RCC 7860 (cell line): ENCODE measurements at places on chromosomes 11 and 22.

DNA sequence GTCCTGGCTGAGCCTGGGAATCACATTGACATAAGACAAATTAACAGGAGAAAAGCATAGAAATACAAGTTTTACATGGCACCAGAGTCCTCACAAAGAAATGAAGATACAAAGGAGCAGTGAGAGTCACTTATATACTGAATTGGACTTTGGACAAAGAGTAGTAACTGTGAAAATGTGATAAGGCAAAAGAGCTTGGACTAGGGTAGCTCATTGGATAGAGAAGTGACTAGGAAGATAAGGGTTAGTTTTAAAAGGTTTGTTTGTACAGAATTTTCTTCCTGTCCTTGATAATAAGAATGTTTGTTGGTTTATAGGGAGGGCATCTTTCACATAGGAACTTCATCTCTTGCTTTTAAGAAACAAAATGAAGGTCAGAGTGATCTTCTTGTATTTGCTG is 17.9 kb upstream of the NUCB2 start:
- no peak for DNase-seq

DNA sequence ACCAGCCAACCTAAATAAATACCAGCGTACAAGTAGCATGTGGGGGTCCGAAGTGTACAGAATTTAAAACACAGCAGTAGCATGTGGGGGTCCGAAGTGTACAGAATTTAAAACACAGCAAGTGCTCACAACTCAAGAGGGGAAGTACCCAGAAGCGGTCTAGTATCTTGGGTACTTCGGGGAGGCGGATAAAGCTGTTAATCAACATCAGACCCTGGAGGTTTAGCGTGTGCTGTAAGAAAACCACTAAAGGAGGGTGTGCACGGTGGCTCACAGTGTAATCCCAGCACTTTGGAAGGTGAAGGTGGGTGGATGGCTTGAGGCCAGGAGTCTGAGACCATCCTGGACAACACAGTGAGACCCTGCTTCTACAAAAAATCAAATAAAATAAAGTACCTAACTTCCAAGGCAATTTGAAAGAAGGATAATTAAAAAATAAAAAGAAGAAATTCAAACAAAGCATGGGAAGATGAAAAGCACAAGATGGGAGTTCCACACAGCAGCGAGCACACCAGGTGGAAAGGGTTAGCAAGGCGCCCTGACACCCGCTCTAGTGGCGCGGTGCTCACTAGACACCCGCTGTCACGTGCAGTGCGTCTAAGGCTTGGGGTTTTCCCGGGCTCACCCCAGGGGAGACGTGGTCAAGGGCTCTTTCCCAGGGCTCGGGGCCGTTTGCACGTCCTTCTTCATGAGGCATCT is 35.0 kb upstream of the MOB2 start:
- DNase-seq, result no peak

GRCh38 chr11:47495011-47495855 is 46.3 kb upstream of the RAPSN start:
- DNase-seq, result no peak

DNA sequence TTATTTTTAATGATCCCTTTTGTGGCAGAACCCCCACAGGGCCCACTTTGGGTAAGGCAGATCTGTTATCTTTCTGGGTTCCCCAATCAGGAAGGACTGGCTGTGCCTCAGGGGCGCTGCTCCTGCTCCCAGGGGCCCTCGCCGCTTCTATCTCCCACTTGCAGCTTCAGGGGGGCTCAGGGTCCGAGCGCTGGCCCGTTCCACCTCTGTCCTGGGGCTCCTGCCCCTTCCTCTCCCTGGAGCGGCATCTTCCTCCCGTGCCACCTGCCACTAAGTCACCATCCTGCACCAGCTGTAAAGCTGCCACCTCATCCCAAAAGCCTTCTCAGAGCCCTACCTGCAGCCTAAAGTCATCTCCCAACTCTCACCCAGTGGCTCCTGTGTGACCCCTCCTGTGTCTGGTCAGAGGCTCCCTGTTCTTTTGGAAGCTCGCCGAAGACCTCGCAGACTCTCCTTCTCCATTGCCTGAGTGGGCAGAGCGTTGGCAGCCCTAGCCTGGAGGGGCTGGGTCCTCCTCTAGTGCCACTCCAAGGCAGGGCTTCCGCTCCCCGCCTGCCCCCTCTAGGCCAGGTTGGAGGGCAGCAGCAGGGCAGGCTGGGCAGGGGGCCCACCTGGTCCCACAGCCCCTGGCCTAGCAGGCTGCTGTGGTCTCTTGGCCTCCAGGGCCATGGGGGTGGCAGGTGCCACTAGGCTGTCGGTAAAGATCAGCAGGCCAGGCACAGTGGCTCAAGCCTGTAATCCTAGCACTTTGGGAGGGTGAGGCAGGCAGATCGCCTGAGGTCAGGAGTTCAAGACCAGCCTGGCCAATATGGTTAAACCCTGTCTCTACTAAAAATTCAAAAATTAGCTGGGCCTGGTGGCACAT is 106.7 kb downstream of the MORC2 start:
- DNase-seq, result no peak

DNA sequence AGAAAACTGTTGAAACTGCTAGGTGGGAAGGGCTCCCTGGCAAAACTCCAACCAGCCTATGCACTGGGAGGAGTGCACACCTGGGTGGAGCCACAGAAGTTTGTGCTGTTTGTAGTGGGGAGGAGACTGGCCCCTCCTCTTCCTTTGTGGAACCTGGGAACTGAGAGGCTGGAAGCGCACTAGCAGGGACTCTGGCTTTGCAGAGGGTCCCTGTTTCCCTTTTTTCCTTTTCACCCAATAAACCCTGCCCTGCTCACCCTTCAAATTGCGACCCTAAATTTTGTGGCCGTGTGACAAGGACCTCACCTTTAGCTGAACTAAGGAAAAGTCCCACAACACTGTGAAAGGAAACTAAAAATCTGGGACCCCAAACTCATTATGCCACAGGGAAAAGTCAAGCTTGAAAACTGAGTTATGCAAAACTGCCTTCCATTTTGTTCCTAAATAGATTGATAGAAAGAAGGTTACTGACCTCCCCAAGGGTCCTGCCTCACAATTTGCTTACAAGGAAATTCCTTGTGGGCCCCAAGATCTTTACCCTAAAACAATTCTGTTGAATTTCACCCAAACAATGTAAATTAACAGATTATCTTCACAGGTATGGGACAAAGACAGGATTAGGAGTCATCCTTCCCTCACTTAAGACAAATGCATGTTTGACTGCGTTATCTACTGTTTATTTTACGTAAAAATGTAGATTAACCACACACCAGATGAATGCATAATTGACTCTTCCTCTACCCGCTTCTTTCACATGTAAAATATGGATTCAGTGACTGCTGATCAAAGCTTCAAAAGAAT is 81.0 kb downstream of the SLC36A4 start:
- DNase-seq, result no peak

DNA sequence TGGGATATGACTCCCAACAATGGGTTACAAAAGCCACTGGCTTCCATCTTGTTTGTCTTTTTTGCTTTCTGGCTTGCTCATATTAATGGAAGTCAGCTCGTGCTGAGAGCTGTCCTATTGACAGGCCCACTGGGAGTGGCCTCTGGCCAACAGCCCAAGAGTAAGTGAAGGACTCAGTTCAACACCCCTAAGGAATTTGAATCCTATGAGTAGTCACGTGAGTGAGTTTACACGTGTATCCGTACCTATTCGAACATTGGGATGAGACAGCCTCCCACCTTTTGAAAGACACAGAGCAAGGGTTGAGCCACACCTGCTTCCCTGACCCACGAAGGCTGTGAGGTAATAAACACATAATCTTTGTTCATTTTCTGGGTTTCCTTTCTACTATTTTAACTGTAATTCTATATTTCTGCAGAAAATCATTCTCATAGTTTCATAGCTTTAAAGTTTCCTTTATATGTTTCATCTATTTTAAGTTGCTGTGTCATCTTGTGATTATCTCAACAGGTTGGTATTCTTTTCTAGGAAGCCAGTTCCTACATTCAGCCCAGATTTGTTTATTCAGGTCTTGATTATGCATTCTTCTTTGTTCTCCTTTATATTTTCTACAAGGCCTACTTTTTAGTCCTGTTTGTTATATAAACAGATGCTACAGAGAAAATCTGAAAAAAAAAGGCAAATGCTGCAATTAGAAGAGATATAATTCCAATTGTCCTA is 802.3 kb downstream of the CNTN5 start:
- DNase-seq, result no peak

- no peak for DNase-seq
These were observed 56.8 kb downstream of the MTMR2 start for GRCh38 chr11:95867105-95867504.

GRCh38 chr22:43256976-43257545 is 70.1 kb upstream of the TTLL12 start:
- DNase-seq, result no peak

GRCh38 chr11:134742224-134742612 is 330.2 kb upstream of the B3GAT1 start:
- DNase-seq, result no peak

- no peak for DNase-seq
These were observed 253.5 kb upstream of the PLET1 start for GRCh38 chr11:112514011-112514740.

DNA sequence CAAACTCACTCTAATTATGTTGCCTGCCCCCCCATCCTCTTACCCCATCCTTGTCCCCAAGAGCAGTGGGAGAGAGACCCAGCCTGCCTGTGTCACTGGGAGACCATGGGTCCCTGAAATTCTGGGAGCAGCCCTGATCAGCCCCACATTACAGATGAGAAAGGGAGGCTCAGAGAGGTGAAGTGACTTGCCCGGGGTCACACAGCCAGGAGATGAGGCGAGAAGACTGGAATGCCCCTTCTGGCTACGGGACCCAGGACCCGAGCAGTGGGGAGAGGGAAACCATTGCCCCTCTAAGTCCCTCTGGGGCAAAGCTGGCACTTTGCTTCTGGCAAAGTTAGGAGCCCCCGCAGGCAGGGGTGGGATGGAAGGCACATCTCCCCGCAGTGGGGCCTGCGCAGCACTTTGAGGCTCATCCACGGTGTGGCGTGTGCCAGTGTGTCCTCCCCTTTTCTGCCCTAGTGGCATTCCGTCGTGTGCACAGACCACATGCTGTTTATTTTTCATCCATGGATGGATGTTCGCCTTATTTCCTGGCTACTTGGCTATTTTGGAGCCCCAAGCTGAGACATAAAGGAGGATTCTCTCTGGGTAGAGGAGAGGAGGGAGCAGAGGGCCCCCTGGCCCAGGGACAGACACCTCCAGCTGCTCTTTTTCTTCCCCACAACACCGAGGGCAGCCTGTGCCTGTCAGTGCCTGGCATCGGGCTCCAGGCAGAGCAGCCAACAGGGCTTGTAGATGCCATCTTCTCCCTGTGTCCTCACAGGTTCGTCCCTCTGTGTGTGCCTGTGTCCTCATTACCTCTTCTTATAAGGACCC is 3.7 kb upstream of the FGF3 start:
- DNase-seq, result no peak
